ENCODE measurements at places on chromosomes 11 and 22.

GRCh38 chr22:17056058-17056457, 28.7 kb upstream of the IL17RA start:
- DNase-seq, result no peak

DNA sequence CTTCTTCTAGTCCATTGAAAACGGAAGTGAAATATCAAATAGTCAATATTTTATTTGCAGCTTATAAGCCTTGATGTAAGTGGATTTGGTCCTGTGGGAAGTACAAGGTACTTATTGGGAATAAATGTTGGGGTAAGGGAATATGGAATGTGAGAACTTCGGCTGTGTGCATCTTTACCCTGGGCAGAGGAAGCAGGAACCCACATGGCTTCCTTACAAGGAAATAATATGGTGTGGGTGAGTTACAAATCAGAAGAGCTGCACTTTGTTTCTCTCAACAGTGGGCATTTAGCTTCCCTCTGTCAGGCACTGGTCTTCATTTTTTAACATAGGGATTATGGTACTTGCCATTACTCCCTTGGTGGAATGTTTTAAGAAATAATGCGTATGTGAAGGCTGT, 77.9 kb downstream of the SCN3B start:
- no peak for DNase-seq

DNA sequence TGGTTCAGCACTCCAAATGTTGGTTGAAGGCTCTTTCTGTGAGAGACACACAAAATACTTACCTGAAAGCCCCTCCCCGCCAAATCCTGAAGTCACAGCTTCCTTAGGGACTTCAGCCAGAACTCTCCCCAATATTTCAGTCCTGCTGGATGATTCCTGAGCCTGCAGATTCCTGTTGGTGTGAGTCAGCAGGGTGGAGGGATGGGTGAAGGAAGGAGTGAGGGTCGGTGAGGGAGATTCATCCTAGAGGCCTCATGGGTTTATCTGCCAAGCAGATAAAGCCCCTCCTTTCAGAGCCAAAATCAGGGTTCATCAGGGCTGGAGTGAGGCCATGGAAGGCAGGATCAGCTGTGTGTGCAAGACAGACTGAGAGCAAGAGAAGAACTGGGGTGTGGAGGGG, 37.9 kb downstream of the SMIM38 start:
- DNase-seq, result no peak

- no peak for DNase-seq
Observed at GRCh38 chr11:120086651-120087050, 51.3 kb downstream of the TRIM29 start.

GRCh38 chr11:31870609-31871309, 59.6 kb upstream of the PAX6 start:
- DNase-seq, result no peak

DNA sequence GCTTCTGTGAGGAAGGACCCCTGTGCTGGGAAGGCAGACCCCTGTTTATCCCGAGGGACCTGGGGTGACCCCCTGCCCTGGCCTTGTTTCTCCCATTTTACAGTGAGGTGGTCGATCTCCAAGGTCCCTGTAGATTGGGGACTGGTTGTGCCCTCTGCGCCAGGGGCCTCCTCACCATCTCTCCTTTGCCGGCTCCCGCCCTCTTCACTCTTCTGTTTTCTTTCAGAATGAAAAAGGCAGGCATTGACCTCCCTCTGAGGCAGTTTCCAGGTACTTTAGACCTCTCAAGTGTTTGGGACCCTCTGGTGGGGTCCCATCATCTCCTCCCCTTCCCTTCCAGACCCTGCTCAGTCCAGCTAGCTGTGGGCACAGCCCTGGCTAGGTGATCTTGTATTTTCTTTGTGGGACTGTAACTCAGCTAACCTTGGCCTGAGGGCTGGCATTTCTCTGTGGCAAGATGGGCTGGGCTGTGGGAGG, 1.5 kb downstream of the SERPINH1 start:
- no peak for DNase-seq

GRCh38 chr22:45014654-45015053, 4.8 kb upstream of the PHF21B start:
- no peak for DNase-seq

DNA sequence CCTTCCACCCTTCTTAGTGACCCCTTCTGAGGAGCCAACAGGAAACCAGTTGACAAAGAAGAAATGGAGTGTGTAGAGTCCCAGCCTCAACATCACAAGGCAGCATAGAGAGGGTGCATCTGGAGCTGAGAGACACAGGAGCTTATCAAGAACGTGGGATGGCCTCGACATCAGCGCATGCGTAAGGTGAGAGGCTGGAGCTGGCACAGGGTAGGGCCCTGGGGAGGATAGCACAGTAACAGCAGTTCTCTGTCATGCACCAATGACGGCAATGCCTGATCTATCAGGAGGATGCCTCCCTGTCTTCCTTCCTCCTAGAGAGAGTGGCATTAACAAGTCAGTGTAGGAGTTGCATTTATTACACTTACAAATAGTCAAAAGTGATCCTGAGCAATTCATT, 426.1 kb downstream of the NTM start:
- no peak for DNase-seq

- no peak for DNase-seq
Observed at GRCh38 chr11:111530091-111530490, 10.4 kb upstream of the LAYN start.

GRCh38 chr11:66868726-66869566, 12.1 kb downstream of the LRFN4 start:
- DNase-seq, result no peak

DNA sequence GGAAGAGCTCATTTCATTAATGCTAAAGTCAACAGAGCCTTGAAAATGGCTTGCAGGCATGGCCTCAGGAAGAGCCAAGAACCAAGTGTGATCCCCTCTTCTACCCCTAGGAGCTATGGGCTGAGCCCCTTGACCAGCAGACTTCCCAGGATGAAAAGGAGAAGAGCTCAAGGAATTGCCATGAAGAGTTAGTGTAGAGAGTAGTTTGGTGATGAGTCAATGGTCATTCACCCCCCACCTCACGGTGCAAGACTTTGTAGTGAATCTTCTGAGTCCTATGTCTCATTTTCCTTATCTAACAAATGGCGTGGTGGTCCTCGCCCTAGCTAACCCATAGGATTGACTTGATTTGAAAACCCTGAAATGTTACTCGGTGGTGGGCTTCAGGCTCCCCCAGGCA, 422.4 kb upstream of the CADM1 start:
- DNase-seq, result no peak

DNA sequence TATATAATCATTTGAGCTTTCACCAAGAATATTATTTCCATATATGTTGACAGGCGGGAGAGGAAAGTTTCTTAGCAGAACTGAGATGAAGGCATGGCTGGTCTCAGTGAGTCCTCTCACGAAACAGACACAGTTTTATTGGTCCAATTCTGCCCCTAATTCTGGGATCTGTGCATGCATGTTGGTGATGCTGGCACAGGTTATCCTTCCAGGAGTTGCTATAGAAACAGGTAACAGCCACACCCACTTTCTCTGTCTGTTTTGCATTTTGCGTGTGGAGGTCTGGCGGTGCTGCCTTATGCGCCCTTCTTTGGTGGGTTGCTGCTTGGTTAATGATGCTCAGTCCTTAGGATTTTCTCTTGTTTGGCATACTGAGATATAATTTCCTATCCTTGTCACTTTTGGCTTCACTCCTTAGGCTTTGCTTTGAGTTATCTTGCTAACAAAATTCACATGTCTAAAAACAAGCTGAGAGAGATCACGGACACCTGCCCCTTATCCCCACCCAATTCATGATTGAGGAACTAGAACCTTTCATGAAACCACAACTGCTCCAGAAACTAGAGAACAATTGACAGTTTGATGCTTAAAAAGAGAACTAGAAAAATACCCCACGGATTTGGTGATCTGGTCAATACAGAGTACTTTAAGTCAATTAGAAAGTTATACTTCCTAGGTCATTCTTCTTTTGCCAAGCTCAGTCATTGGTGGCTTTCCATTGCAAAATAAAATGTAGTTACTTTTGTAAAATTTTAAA, 189.3 kb downstream of the FAT3 start:
- DNase-seq, result no peak

DNA sequence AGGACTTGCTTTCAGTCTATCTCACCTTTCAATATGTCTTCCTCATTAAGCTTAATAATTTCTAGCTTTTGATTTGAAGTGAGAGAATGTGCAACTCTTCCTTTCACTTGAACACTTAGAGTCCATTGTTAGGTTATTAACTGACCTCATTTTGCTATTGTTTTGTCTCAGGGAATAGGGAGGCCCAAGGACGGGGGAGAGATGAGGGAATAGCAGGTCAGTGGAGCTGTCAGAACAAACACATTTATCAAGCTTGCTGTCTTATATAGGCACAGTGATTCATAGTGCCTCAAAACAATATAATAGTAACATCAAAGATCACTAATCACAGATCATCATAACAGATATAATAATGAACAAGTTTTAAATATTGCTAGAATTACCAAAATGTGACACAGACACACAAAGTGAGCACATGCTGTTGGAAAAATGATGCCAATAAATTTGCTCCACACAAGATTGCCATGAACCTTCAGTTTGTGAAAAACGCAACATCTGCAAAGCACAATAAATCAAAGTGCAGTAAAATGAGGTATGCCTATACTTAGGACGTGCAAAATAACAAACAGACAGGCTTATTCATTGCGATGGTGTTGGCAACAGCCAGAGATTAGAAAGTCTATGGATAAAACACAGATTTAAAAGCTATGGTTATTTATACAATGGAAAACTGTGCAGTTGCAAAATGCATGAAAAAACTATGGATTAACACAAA, 106.3 kb upstream of the TEAD1 start:
- DNase-seq, result no peak

DNA sequence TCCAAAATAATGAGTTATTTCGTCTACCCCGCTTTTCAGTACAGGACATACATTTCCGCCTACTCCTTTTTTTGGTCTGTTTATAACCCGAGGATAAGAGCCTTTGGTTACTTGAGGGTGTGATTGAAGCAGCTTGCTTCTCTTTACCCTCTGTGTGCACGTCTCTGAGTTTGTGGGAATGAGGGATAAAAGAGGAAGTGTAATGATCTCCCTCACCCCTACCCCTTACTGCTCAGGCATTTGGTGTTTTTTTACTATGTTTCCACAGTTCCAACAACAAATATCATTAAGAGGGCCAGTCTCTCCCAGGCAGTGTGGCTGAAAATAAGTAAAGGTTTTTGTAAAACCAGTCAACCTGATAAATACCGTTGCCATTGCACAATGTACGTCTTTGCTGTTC, 83.2 kb upstream of the GAL start:
- no peak for DNase-seq

- DNase-seq, result no peak
Observed at GRCh38 chr11:24635588-24636290, 138.9 kb downstream of the LUZP2 start.

DNA sequence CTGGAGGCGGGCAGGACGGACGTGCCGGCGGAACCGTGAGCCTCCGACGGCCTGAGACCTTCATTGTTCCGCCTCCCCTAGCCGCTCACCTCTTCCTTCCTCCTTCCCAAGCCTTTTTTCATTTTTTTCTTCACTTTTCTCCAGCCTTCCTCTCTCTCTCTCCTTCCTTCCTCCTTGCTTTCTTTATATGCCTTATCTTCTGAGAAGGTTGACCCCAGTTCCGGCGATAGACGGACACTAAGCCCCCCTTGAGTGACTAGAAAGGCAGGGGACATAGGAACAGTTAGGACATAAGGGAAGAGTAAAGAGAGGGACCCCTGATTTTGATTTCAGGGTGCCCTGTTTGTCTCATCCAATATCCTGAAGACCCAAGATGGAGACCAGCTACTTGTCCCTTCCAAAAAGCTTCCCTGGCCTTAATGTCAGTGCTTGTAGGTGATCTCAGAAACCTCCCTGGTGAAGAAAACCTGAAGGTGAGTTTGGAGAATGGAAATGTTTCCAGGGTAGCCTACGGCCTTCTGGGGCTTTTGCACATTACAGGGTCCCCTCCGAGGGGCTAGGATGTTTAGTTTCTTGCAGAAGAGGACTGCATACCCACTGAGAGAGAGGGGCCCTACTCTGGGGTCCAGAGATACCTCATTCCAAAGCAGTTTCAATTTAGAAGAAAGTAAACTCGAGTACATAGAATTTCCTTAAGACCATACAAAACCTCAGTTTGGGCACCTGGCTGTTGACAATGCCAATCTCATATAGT, 3.5 kb downstream of the ADM start:
- DNase-seq, result no peak

DNA sequence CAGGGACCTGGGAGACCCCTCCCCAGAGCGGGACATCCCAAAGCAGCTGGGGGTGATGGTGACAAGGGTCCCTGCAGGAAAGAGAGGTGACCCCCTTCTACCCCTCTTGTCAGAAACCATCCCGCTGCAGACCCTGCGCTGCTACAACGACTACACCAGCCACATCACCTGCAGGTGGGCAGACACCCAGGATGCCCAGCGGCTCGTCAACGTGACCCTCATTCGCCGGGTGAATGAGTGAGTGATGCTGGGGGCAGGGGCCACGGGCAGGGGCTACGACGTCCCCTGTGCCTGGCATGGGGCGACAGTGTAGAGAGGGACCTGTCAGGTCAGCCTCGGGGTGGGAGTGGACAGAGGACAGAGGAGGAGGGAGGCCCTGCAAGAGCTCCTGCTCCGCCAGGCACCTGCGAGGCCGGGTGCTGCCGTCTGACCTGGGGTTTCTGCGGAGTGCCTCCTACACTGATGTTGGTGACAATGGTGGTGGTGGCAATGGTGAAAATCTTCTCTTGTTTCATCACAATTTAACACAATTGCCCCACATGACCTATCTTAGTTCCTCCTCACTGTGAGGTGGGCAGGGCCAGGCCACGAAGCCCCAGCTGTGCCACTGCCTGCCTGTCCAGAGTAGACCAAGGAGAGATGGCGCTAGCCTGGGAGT, 9.8 kb downstream of the CSF2RB start:
- DNase-seq, result no peak

- no peak for DNase-seq
Observed at GRCh38 chr11:20658135-20658534, 11.3 kb upstream of the NELL1 start.

GRCh38 chr11:131633921-131634715, 263.7 kb downstream of the NTM start:
- no peak for DNase-seq

DNA sequence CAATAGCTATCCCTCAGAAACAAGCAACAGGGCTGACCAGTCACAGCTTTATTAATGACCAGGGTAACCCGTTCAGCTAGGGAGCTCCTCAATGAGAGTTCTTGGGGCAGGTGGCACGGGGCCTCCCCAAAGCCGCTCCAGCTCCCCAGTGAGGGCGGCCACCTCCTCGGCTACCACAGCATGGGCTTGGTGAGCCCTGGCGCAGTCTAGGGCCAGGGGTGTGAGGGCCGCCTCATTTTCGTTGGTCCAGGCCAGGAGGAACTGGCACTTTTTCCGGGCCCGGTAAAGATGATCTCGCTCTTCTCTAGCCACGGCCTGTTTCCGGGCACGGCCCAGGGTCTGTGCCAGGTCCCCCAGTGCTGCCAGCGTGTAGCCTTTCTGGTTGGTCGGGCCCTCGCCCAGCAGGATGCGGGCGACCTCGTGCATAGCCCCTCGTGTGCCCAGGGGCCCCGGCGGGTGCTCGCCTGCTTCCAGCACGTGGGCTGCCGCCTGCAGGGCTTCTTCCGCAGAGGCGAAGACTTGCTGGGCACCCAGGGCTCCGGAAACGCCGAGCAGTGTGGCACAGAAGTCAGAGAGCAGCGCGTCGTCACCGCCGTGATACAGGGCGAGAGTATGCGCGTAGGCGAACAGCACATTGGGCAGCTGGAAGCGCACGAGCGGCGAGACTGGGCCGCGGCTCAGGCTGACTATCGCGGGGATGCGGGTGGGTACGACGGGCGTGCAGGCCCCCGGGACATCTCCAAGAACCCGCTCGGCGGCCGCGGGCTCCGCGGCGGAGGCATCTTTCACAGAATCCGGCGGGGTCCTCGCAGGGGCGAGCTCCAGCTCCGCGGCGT, 913 bp downstream of the ZNHIT2 start:
- DNase-seq, result no peak

GRCh38 chr11:1783725-1784529, 20.2 kb upstream of the CTSD start:
- DNase-seq, result no peak

All from SIG-M5 (cell line).